ENCODE measurements at places on chromosomes 16 and 17.
A peak's percentile ranks its signal among the peaks of the same experiment; 100 is the strongest.

GRCh38 chr16:2827374-2827791, 2.7 kb upstream of the ZG16B start:
- no peak for DNase-seq

GRCh38 chr16:5665834-5666233, 568.2 kb upstream of the EEF2KMT start:
- no peak for DNase-seq

GRCh38 chr16:23207485-23207884, 24.9 kb downstream of the SCNN1G start:
- no peak for DNase-seq

GRCh38 chr17:32879134-32879533, 2.2 kb upstream of the MYO1D start:
- DNase-seq, result no peak

- DNase-seq, result no peak
Measured at GRCh38 chr16:86634292-86634691, 55.9 kb downstream of the FOXL1 start.

GRCh38 chr17:1965556-1966273, 59.4 kb downstream of the RTN4RL1 start:
- no peak for DNase-seq

- DNase-seq, result no peak
Measured at GRCh38 chr17:66448026-66448639, 145.7 kb downstream of the PRKCA start.

DNA sequence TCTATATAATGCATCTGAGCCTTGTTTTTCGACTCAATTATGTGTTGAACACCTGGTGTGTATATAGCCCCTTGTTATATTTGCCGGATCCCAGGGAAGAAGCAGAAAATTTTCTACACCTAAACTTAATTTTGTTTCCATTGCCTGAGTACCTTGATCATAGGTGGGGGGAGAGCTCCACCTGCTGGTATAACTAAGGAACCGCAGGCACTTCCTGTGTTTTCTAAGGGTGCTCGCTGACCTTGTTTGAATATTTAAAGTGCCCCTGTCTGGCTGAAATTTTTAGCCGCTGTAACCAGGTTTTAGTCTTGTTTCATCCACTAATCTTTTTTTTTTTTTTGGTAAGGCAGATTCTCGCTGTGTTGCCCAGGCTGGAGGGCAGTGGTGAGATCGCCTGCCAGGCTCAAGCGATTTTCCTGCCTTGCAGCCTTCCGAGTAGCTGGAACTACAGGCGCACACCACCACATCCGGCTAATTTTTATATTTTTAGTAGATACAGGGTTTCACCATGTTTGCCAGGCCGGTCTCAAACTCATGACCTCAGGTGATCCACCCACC, 6.5 kb upstream of the NUBP1 start:
- peak; percentile 34 for DNase-seq

- DNase-seq, result no peak
Measured at GRCh38 chr16:57289391-57290257, 5.2 kb upstream of the PLLP start.

DNA sequence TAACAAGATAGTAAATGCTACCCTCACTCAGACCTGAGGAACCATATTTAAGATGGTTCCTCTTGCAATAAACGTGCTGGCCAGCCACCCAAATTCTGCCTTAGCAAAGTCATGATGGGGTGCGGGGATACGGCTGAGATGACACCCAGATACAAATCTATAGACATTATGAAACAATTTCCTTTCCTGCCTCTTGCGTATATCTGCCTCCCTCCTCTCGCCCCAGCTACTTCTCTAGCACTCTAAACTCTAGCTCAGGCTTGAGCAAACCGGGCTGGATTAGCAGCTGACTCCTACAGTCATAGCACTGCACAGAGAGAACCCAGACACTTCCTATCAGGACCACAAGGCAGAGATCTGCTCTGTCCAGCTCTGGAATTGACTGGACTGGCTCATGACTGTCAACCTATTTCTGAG, 22.3 kb downstream of the CD300LF start:
- DNase-seq, result no peak

DNA sequence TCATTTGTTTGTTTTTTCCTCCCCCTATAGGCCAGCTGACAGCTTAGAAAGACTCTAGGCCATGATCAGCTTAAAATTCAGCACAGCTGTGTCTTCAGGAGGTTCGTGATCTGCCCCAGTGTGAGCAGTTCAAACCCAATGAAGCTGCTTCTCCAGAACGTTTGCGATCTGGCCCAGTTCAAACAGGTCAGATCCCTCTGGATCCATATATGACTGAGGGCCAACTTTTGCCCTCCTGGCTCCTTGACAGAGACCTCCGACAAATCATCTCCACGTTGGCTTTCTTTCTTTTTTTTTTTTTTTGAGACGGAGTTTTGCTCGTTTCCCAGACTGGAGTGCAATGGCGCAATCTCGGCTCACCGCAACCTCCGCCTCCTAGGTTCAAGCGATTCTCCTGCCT, 50.2 kb upstream of the ATF7IP2 start:
- DNase-seq, result no peak

Data from stimulated activated CD4-positive, alpha-beta T cell treated with anti-CD3 and anti-CD28 coated beads, TNF-alpha, amount 100 ng/mL, for 1 hour (primary cell).